Endothelial cell (in vitro differentiated cells): ENCODE measurements at places on chromosomes 3 and 15.
A peak's percentile ranks its signal among the peaks of the same experiment; 100 is the strongest.

DNA sequence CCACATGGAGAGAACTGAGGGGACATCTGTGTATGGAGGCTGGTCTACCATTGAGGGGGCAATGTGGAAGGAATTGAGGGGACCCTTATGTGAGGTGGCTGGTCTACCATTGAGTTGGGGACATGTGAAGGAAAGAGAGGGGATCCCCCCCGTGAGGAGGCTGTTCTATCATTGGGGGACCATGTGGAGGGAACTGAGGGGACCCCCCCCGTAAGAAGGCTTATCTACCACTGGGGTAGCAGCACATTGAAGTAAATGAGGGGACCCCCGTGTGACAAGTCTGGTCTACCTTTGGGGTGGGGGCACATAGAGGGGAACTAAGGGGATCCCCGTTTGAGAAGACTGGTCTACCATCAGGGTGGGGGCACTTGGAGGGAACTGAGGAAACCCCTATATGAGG lies 158.0 kb downstream of the FBLN2 start:
- no peak overlapping the region for H3K27ac ChIP-seq
- H3K4me1 ChIP-seq: no peaks in the 10 kb centered on the region

- H3K27me3 ChIP-seq: no peaks in the 10 kb centered on the region
- no peaks in the 10 kb centered on the region for H3K4me1 ChIP-seq
- DNase-seq: no peak
Measured at GRCh38 chr3:152252755-152253154, 16.0 kb upstream of the MBNL1 start.

- peaks cover 10% of the 10 kb centered on the region for H3K27me3 ChIP-seq
- H3K4me1 ChIP-seq: peaks cover 2% of the 10 kb centered on the region
- DNase-seq: no peak
- peaks cover 7% of the 10 kb centered on the region for H3K36me3 ChIP-seq
- no peak overlapping the region for H3K27ac ChIP-seq
Measured at GRCh38 chr15:90959894-90960293, 5.2 kb downstream of the RCCD1 start.

DNA sequence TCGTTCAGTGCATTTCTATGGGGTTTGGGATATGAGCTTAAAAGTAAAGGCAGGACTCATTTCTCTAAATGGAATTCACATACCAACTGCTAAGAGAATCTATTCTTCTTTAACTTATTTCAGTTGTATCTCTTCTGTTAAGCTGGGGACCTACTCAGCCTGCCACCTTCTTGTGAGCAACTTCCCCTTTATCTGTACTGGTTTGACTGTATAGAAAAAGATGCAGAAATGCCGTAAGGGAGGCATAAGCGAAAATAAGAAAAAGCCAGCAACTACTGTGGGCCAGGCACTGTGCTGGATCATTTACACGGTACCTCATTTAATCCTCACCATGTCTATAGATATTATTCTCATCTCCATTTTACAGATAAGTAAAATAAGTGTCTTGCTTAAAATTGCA lies 38.4 kb downstream of the RBMS3 start:
- H3K27me3 ChIP-seq: peaks cover 2% of the 10 kb centered on the region
- no peak for DNase-seq
- H3K36me3 ChIP-seq: no peaks in the 10 kb centered on the region
- H3K4me3 ChIP-seq: no peak overlapping the region

- H3K27ac ChIP-seq: peak overlapping the region; percentile 97
- peaks cover 7% of the 10 kb centered on the region for H3K27me3 ChIP-seq
- H3K4me3 ChIP-seq: peak overlapping the region; percentile 13
- DNase-seq: peak; percentile 5
- H3K4me1 ChIP-seq: peaks cover 30% of the 10 kb centered on the region
Measured at GRCh38 chr3:138861798-138862197, 27.1 kb upstream of the PIK3CB start.

GRCh38 chr3:38067508-38068233 lies 28.7 kb downstream of the DLEC1 start:
- no peak for DNase-seq
- no peak overlapping the region for H3K4me3 ChIP-seq
- no peaks in the 10 kb centered on the region for H3K36me3 ChIP-seq
- H3K27ac ChIP-seq: no peak overlapping the region
- no peaks in the 10 kb centered on the region for H3K4me1 ChIP-seq
- no peaks in the 10 kb centered on the region for H3K27me3 ChIP-seq

DNA sequence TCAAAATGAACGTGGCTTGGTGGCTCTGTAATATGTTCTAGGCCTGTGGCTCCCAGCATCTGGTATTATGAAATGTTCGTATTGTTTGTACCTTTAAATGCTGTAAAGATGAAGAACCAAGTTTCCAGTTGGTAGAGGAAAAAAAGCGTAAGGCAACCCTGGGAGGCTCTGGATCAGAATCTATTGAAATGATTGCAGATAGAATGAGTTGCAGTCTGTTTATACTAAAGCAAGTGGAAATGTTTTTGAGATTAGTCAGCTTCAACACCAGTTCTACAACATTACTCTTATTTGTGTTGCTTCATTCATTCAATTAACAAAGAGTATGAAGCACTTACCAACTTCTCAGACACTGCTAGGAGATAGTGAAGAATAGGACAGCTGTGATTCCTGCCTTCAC lies 5.3 kb downstream of the ARL6IP5 start:
- H3K4me3 ChIP-seq: no peak overlapping the region
- H3K36me3 ChIP-seq: peaks cover 2% of the 10 kb centered on the region
- no peak overlapping the region for H3K27ac ChIP-seq
- no peak for DNase-seq

DNA sequence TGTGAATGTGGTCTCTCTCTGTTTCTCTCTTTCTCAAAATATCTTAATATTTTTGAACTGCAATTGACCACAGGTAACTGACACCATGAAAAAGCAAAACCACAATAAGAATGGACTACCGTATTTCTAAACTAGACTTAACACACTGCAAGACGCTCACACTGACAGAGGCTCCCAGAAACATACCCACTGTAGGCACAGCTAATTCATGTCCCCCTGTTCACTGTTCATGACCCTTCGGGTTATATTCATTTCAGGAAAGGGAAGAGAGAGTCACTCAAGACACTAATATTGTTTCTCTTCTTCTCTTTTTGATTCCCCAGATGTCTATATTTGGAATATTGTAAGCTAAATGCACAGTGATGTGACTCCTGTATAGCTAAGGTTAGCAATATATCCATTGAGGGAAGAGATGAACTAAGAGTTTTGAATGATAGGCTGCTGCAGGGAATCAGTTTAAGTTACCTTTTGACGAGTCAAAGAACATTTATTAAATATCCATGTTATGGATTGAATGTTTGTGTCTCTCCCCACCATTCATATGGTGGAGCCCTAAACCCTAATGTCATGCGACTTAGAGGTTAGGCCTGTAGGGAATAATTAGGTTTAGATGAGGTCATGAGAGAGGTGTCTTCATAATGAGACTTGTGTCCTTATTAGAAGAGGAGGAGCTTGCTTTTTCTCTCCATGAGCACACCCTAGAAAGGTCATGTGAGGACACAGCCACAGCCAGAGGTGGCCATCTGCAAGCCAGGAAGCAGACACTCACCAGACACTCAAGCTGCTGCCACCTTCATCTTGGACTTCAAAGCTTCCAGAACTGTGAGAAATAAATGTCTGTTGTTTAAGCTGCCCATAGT lies 216.6 kb upstream of the GRM7 start:
- no peak overlapping the region for H3K27ac ChIP-seq
- no peak overlapping the region for H3K4me3 ChIP-seq
- H3K36me3 ChIP-seq: peaks cover 2% of the 10 kb centered on the region
- no peaks in the 10 kb centered on the region for H3K27me3 ChIP-seq

GRCh38 chr3:57982561-57983243 lies 25.5 kb upstream of the FLNB start:
- no peak overlapping the region for H3K4me3 ChIP-seq
- H3K4me1 ChIP-seq: peaks cover 6% of the 10 kb centered on the region
- no peaks in the 10 kb centered on the region for H3K36me3 ChIP-seq
- H3K27ac ChIP-seq: no peak overlapping the region
